ENCODE measurements at places on chromosomes 16 and 17.

- no peak for DNase-seq
These were observed 164.0 kb downstream of the MAP2K6 start for GRCh38 chr17:69578385-69578936.

DNA sequence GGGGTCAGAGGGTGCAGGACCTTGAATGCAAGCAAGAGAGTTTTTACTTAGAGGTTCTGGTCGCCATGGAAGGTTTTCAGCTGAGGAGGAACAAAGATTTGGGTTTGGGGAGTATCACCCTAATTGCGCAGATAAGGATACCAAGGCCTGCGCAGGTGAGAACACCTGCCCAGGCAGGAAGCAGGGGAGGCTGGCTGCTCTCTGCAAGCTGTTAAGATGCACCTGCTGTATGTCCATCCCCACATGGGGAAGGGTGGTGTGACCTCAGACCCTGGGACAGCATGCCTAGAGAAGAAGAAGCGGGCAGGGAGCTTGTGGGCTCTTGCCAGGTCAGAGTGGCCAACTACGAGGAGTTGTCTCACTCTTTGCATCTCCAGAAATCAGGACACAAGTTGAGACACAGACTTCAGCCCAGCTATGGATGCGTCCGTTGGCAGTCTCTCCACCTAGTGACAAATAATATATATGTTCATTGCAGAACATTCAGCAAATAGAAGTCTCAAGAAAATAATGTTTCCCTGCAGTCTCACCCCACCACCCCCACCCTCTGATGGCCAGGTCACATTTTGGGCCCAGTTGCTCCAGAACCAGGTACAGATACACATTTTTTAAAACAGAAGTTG, 77.7 kb downstream of the SREBF1 start:
- DNase-seq: no peak

- DNase-seq: peak; percentile 46
These were observed 62.0 kb upstream of the CRHR1 start for GRCh38 chr17:45722161-45722560.

GRCh38 chr17:30344283-30345088, 10.6 kb upstream of the TMIGD1 start:
- peak; percentile 45 for DNase-seq

- DNase-seq: peak; percentile 15
These were observed 4.7 kb downstream of the C1QTNF1 start for GRCh38 chr17:79028496-79029326.

DNA sequence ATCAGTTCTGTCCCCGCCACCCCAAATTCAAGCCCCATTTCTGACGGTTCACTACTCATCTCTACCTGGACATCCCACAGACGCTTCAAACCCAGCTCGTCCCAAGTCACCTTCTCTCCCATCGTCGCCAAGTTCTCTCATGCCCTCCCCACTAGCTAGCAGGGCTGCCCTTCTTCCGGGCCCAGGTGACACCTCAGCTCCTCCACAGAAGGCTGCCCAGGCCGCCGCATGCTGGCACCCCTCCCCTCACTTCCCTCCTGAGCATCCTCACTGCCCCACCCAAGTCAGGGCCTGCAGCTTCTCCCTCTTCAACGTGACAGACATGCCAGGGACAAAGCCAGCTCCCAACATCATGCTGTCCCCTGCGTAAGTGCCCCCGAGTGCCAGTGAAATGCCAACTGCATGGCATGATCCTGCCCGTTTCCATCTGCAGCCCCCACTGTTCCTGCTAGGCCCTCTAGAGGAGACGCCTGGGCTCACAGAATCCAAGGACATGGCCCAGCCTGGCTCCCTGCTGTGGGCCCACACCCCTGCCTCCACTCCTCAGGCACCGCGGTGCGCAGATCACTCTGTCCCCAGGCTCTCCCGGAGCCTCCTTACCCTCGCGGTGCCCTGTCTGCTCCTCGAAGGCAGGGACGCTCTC, 5.9 kb downstream of the CYB561 start:
- no peak for DNase-seq

DNA sequence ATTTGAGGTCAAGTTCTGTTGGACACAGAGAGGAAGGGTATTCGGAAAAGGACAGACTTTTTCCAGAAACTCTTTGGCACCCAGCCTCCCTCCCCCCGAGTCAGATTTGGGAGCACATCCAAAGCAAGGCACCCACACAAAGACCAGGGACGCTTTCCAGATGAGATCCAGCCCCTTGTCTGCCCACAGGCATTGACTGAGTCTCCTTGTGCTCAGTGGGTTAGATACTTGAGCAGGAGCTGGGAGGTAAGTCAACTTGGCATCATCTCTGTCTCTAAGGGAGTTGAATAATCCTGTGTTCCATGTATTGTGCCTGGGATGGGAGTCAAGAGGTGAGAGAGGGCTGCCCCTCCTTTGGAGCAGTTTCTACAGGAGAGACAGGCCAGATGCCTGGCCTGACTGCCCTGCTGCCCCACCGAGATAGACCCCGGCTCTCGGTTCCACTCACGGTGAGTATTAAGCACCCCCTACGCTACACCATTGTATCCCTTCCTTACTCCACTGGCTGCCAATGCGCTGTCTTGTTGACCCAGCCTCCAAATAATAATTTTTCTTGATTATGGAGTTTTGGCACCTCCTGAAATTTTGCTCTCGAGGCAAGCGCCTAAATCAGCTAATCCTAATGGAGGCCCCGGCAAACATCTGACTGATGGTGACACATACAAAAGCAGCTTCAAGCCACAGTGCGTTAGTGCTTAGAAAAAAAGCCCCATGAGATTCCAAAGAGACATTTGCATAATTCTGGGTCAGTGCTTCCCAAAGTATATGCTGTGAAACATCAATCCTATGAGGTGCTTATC, 29.6 kb upstream of the MAP3K14 start:
- no peak for DNase-seq

GRCh38 chr16:78297066-78297666, 197.7 kb downstream of the WWOX start:
- no peak for DNase-seq
